Neural progenitor cell (in vitro differentiated cells): ENCODE measurements at places on chromosomes 6 and 20. TPM values are rescaled to one million over a fixed set of nuclear protein-coding genes. Genes with fewer than 3 reads are reported as not detected.

DNA sequence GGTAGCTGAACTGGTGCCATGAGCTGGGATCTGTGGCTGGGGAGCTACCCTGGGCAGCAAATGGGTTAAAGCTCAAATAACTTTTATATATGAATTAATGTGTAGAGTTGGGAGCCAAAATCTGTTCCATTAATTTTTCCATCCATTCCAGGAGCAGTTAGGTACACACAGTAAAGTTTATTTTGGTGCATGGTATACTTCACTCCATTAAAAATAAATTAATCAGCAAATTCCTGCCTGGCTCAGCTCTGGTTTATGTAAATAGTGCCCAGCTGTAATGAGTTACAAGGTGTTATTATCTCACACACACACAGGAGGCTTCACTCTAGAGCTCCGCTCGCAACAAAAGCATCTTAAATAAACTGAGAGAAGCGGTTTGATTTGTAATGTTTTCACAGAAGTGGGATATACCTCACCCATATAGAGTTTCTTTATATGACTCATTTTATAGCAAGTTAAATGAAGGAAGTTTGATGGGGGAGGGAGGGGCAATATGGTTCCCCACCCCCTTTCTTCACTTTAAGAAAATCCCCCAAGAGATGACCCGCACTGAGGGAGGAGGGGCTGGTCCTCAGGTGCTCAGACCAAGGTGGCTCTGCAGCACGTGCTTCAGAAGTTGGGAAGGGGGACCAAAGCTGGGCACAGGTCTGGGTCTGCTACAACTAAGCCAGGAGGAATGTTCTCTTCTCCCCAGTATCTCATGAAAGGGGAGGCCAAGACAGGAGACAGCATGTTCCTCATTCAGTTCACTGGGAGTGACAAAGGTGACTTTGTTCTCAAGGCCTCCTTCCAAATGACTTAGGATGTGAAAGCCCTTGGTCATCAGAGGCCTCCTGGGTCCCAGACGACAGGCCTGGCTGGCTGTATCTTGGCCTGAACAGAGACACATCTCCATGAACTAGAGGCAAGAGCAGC is 10.5 kb upstream of the FAM83C start:
- no peak for DNase-seq
- no peak overlapping the region for H3K27ac ChIP-seq
- no peaks in the 10 kb centered on the region for H3K4me1 ChIP-seq
- H3K27me3 ChIP-seq: no peaks in the 10 kb centered on the region

DNA sequence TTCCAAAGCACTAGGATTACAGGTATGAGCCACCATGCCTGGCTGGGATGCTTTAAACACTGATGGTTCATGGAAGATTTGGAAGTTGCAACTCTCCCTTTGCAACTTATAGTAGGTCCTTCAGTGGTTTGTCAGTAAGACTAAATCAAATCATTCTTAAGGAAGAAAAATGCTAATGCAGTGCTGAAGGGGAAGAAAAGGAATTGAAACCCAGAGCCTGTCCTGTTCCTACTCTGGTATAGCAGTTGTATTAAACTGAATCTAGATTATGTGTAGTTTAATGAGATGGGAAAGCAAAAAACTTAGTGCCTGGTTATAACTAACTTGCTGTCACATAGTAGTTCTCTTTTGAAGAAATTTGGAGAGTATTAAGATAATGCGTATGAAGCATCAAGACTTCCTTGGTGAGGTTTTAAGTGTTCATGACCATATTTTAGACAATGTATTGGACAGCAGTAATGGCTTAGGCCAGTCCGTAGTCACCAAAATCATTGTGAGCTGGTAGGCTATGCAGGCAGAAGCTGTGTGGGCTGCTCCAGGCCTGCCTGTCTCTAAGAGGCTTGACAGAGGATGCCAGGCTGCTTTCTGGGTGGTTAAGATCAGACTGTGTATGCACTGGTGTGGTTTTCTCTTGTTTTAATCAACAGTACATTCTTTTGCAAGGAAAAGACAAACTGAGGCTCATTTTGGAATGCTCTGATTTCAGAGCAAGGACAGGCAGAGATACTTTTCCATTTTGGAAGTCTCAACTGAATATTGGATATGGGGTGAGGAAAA is 14.0 kb downstream of the PAQR8 start:
- no peak for DNase-seq
- no peak overlapping the region for H3K4me3 ChIP-seq
- peaks cover 24% of the 10 kb centered on the region for H3K4me1 ChIP-seq
- no peaks in the 10 kb centered on the region for H3K36me3 ChIP-seq
- H3K27ac ChIP-seq: no peak overlapping the region

GRCh38 chr6:150328744-150329405 is 39.9 kb upstream of the IYD start:
- H3K27me3 ChIP-seq: no peaks in the 10 kb centered on the region
- H3K4me3 ChIP-seq: no peak overlapping the region
- no peak overlapping the region for H3K27ac ChIP-seq
- H3K4me1 ChIP-seq: peaks cover 5% of the 10 kb centered on the region

DNA sequence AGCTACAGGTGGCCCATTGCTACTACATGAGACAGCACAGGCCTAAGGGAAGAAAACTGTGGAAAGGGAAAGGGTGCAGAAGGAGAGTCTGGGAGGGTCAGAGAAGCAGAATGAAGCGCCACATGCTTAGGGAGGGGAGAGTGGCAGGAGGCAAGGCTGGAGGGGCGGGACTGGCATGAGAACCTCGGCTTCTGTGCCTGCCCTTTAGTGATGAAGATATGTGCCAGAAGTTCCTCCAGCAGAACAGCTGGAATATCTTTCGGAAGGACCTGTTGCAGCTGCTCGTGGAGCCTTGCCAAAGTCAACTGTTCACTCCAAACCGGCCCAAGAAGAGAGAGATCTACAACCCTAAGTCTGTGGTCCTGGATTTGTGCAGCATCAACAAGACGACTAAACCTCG is 61.8 kb downstream of the CNBD2 start:
- H3K27ac ChIP-seq: no peak overlapping the region
- H3K4me1 ChIP-seq: no peaks in the 10 kb centered on the region
- no peaks in the 10 kb centered on the region for H3K27me3 ChIP-seq
- H3K4me3 ChIP-seq: no peak overlapping the region

DNA sequence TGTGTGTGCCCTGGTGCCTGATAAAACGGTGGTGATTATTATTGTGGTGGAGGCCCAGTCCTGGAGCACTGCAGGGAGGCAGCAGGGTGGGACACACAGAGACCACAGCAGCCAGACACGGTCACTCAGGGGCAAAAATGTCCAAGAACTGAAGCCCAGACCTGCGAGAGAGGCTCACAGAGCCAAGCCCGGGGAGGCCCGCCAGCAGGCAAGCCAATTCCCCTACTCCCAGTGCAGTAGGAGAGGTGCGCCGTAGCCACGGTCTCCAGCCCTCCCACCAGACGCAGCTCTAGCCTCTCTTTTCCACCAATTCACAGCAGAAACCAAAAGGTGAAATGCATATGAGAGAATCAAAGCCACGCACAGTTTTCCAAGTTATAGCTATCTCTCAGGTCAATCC is 179.4 kb upstream of the TAB2 start:
- no peaks in the 10 kb centered on the region for H3K27me3 ChIP-seq
- no peak overlapping the region for H3K4me3 ChIP-seq

GRCh38 chr6:106509420-106510089 is 119.7 kb downstream of the RTN4IP1 start:
- H3K4me3 ChIP-seq: peak overlapping the region; percentile 62
- H3K4me1 ChIP-seq: peaks cover 10% of the 10 kb centered on the region
- H3K27me3 ChIP-seq: peaks cover 85% of the 10 kb centered on the region
- no peaks in the 10 kb centered on the region for H3K36me3 ChIP-seq

- H3K4me1 ChIP-seq: peaks cover 15% of the 10 kb centered on the region
- H3K36me3 ChIP-seq: no peaks in the 10 kb centered on the region
- H3K27me3 ChIP-seq: no peaks in the 10 kb centered on the region
- H3K4me3 ChIP-seq: no peak overlapping the region
- no peak overlapping the region for H3K27ac ChIP-seq
These were observed 226.0 kb downstream of the TPBG start for GRCh38 chr6:82589509-82590206.

- no peaks in the 10 kb centered on the region for H3K4me1 ChIP-seq
- H3K36me3 ChIP-seq: peaks cover 3% of the 10 kb centered on the region
- H3K27ac ChIP-seq: no peak overlapping the region
- no peaks in the 10 kb centered on the region for H3K27me3 ChIP-seq
- DNase-seq: no peak
These were observed 7.2 kb downstream of the FUCA2 start for GRCh38 chr6:143504369-143504768.

DNA sequence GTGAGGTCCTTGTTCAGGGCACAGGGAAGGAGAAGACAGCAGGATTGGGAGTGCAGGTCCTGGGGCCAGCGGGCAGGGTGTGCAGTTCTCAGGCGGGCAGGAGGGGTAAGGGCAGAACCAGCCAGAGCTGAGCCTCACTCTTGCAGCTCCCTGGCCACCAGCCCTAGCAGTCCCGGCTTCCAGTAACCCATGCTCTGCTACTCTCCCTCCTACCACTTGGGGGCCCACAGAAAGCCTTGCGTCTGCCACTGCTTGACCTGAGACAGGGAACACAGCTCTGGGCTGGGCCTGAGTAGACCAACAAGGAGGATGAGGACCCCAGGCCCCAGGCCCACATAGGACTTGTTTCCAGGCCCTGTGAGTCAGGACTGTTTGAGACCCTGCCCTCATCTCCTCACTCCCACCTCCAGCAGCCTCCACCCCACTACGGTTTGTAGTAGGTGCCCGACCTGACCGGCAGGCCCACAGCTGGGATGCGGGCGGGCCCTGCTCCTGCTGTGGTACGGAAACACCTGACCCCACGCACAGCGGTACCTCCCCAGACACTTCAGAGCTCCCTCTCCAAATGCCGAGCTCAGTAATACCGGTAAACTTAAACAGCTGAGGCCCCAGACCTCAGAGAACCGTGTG is 39.2 kb downstream of the KCNK5 start:
- H3K36me3 ChIP-seq: no peaks in the 10 kb centered on the region
- H3K4me3 ChIP-seq: no peak overlapping the region
- H3K4me1 ChIP-seq: peaks cover 18% of the 10 kb centered on the region
- H3K27ac ChIP-seq: no peak overlapping the region
- H3K27me3 ChIP-seq: no peaks in the 10 kb centered on the region

- no peak for DNase-seq
- H3K4me3 ChIP-seq: no peak overlapping the region
- no peak overlapping the region for H3K27ac ChIP-seq
- no peaks in the 10 kb centered on the region for H3K36me3 ChIP-seq
- H3K27me3 ChIP-seq: no peaks in the 10 kb centered on the region
These were observed 182.9 kb downstream of the PDE7B start for GRCh38 chr6:136034422-136034821.

DNA sequence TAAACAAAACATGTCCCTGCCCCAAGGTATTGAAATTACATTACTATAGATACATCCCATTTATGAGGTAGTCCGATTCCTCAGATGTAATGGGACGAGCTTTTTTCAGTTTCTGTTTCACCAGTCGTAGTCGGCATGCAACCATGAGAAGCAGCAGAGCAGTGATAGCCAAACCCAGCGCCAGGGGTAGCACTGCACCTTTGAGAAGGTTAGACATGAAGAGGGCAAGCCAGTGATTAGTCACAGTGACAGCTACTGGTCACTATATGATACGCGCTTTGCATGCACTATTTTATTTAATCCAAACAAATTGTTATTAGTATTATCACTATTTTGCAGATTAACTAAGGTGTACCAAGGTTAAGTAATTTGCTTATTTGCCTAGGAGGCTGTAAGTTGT is 43.7 kb downstream of the LRP11 start:
- no peaks in the 10 kb centered on the region for H3K27me3 ChIP-seq
- no peaks in the 10 kb centered on the region for H3K4me1 ChIP-seq
- H3K27ac ChIP-seq: no peak overlapping the region

DNA sequence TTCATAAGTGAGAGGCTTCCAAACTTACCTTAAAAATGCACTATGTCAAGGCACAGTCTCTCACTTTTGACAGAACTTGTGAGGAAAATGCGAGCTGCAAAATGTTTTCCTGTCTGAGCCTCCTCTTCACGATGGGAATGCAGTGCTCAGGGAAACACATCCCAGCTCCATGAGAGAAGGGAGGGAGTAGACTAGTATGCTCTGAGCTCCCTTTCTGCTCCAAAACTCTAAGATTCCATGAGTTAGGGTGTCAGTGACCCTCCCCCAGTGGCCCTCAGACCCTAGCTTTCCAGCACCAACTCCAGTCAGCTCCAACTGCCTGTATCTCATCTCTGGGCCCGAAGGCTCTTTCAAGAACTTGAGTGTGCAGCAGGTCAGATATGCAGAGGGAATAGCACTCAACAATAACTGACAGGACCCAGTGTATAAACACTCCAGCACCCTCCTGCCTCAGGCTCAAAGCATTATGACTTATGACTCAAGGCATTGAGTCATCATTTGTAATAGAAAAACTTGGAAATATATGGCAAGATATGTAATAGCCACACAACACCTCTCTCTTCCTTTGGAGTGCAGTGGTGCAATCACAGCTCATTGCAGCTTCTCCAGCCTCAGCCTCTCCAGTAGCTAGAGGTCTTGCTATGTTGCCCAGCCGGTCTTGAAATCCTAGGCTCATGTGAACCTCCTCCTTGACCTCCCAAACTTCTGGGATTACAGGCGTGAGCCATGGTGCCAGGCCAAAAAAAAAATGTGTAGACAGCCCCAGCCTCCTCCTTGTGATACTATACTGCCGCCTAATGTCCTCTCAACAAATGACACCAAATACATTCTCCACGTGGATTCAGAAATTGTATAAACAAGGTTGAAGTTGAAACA is 16.7 kb upstream of the ENTPD6 start:
- H3K36me3 ChIP-seq: no peaks in the 10 kb centered on the region
- peak; percentile 71 for DNase-seq
- H3K27me3 ChIP-seq: peaks cover 8% of the 10 kb centered on the region
- H3K4me1 ChIP-seq: no peaks in the 10 kb centered on the region
- no peak overlapping the region for H3K4me3 ChIP-seq

Gene BRPF3
- 14.1 and 25.6 TPM in 2 replicates for total RNA-seq

Gene LPIN3
- total RNA-seq: 2.8 and 8.9 TPM in 2 replicates

Gene RBCK1
- 24.3 and 60.7 TPM in 2 replicates for total RNA-seq

Gene ITCH
- total RNA-seq: 47.4 and 55.2 TPM in 2 replicates
